ENCODE measurements at places on chromosomes 1 and 21.

DNA sequence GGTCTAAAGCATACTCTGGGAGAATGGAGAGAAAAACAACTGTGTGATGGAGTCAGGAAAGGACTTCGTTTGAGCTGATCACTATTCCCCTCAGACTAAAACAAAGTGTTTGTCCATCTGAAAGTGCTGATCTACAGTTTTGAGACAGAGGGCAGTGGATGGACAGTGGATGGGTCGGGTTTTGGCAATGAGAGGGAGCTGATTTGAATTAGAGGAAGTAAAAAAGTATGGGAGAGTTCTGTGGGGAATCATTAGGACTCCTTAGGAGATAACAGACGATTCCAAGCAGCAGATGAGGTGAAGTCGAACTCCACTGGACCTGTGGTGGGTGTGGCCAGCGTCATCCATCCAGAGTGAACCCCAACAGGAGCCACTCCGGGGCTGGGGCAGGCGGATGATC lies 62.3 kb downstream of the PTGS2 start:
- no peak for DNase-seq

DNA sequence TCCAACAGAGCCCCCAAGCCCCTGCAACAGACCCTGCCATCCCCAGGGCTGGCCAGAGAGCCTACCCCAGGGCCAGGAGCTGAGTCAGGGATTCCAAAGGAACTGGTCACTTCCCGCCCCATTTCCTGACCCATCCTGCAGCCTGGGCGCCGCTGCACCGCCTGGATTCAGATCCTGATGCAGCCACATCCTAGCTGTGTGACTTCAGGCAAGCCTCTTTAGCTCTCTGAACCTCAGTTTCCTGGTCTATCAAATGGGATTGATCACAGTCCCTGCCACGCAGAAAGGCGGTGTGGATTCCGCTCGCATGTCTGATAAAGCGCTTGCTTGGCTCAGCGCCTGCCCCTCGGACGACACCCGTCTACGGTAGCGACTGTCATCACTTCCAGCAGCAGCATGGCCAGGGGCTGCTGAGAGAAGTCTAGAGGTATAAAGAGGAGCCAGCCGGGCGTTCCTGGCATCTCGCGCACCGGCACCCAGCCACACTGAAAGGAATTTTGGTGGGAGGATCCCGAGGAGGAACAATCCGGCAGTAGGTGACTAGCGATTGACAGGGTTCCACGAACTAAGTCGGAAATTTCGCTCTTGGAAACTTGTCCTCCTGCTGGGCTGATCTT lies 10.1 kb downstream of the EPHA2 start:
- no peak for DNase-seq

DNA sequence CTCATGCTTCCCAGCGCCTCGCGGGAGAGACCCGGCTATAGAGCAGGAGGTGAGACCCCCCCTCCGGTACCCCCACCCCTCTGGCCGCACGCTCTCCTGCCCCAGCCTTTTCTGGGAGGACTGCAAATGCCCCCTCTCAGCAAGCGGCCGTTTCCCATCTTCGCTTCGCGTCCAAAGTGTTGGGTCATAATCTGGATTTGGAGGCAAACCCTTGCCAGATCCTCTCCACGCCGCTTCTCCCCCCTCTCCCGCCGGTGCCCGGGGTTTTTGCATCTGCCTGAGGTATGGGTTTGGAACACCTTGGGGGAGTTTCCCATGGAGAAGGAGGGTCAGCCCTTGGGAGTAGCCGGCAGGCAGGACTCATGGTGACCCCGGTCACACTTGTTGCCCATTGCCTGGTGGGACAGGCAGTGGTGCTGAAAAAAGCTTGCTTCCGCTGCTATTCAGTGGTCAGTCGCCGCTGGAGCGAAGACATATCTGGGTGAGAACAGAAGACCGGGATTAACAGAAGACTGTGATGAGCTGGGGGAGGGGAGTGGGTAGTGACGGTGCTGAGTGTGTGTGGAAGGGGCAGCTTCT lies 935 bp downstream of the KCNK2 start:
- DNase-seq, result no peak

GRCh38 chr1:26787381-26787705 lies 407 bp upstream of the PIGV start:
- DNase-seq, result no peak

DNA sequence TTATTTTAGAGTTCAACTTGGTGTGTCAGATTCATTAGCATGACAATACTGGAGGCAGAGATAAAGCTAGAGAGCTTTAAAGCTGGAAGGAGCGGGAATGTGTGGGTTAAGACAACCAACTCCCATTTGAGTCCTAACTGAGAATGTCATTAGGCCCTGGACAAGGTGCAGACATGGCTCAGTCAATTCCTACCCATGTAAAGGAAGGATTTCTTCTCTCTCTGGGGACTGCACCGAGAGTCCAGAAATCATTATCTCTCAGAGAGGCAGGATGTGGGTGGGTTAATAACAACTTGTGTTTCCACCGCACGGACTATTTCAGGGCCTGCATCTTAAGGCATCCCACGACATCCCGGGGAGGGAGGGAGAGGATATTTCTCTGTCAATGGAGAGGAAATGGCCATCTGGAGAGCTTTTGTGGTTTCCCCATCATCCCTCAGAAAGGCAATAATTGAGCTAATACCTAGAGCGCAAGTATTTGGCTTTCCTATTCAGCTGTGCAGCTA lies 46.7 kb upstream of the SARS1 start:
- no peak for DNase-seq

Measured in nucleus accumbens (tissue), 56 donors.